ENCODE measurements at places on chromosomes 12 and 14.
A peak's percentile ranks its signal among the peaks of the same experiment; 100 is the strongest.

DNA sequence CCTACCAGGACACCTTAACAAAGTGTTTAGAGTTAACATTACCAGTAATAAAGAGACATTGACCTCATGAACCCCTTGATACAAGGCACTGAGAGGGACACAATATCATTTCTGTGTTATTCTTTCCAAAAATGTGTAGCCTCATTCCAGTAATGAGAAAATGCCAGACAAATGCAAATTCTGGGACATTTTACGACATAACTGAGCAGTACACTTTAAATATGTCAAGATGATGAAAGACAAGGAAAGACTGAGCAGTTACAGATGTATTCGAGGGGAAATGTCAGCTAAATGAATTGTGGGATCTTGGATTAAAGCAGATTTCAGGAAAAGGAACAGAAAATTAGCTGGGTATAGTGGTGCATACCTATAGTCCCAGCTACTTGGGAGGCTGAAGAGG lies 255.6 kb downstream of the ERC1 start:
- DNase-seq: no peak

DNA sequence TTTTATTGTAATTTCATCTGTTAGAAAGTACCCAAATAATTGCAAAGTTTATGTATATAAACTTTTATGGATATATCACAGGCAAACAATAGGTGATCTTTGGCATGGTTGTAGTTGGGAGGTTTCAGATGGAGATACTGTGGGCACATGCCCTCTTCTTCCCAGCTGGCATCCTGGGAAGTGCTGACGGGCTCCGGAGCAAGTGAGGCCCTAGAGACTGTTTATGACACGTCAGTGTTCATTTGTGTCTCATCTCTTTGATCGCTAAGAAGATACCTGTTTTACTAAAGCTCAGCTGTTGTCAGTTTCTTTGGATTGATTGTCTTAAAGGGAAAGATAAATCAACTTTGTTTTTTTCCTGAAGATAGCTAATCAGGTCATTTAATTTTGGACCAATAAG lies 287.6 kb downstream of the FBXL14 start:
- DNase-seq: no peak

DNA sequence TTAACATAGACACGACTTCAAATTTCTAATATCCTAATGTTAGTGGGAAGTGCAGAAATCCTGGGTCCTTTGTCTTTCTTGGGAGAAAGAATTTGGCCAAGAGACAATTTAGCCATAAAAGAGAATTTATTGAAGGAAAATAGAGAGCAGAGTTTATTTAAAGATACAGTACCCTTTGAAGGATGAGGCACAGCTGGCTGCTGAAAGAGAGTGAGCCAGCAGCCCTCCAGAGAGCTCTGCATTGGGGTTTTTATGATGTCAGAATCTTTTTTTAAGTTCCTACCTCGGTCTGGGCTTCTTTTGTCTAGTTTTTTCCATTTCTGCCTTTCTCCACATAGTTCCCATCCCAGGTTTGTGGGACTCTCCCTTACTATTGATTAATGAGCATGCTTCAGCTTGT lies 37.5 kb downstream of the CCER1 start:
- DNase-seq: no peak

GRCh38 chr14:75751296-75751695 lies 90.2 kb downstream of the TTLL5 start:
- no peak for DNase-seq

GRCh38 chr12:70695361-70696023 lies 58.3 kb upstream of the PTPRB start:
- no peak for DNase-seq

GRCh38 chr12:79174626-79175025 lies 310.1 kb downstream of the SYT1 start:
- peak; percentile 4 for DNase-seq

DNA sequence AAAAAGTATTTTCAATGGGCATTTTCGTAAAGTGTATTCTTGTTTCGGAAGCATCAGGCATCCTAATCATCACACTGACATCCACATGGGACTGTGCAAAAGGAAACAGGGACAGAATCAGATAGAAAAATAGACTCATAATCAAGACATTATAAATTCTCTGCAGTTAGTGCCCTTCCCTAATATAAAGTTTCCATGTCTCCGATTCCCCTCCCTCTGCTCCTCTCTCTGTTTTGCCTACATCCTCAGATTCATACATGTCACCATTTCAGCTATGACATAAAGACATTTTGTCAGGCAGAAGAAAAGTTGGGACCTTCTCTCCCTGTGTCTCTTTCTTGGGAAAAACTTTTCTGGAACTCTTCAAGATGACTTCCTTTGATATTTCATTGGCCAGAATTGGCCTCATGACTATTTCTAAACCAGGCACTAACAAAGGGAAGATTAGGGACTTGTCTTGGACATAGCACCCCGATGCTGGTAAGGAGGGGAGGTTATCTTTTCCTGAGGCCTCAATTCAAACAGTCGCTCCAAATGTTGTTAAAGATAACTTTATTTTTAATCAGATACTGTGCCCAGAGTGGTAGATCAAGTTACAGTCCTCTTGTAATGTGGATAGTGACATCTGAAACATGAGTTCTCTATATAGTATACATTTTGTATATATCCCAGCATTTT lies 212.1 kb upstream of the BTG1 start:
- DNase-seq: no peak

DNA sequence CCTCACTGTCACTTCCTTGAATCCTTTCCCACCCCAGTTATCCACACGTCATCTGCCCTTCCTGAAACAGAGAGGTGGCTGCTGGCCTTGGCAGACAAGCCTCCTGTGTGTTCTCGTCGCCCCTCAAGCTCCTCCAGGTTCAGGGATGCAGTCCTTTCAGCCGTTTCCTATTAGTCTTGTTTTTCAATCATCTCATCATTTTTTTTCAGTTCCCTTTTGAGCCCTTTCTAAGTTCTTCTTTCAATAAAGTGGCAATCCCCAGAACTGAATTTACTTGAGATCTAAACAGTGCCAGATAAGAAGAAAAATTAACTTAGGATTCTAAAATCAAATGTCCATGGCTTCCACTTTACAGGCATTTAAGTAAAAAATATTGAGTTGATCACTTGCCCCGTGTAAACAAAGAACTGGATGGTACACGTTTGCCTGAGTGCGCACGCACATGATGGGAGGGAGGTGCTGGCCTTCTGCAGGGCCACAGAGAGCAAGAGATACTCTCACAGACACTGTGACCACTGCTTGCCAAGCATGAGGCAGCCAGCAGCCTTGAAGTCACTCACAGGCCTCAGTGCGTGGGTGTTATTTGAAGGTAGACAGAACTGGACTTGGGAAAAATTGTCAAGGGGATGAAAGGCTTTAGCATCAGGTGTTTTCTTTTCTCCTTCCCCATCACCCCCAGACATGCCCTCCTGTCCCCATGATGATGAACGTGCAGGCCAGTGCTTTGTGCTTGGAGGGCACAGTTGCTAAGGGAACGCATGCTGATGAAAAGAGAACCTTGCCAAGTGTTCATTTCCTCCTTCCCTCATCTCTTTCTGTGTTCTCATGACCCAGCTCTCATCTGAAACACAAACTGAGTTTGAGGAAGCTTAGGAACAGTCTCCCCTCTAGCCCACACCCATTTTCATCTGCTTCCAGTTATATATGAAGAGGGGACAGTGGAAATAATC lies 408.3 kb downstream of the EGLN3 start:
- DNase-seq: no peak

DNA sequence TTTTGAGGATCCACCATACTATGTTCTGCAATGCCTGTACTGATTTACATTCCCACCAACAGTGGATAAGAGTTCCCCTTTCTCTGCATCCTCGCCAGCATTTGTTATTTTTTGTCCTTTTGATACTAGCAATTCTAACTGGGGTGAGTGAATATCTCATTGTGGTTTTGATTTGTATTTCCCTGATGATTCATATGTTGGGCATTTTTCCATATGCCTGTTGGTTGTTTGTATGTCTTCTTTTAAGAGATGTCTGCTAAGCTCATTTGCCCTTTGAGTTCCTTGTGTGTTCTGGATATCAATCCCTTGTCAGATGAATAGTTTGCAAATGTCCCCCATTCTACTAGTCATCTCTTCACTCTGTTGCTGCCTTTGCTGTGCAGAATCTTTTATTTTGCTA lies 49.0 kb upstream of the MSRB3 start:
- no peak for DNase-seq

DNA sequence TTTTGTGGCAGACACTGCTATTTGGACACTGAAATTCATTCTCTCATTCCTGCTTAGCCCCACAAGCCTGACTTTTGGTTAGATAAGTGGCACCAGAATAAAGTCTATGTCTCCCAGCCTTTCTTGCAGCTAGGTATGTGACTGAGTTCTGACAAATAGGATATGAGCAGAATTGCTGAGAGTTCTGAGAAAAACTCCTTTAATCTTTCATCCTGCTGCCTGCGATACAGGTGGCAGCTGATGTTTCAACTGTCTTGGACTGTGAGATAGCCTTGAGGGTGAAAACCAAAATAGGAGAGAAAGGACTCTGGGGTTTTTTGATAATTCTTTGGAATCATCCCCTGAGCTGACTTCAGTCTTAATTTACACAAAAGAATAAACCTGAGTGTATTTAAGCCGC lies 55.8 kb downstream of the MBIP start:
- DNase-seq: no peak

GRCh38 chr14:30803185-30803584 lies 71.2 kb upstream of the COCH start:
- no peak for DNase-seq

GRCh38 chr14:31113794-31114193 lies 87.6 kb upstream of the STRN3 start:
- DNase-seq: no peak

- DNase-seq: no peak
These were observed 22.4 kb upstream of the EIF2B2 start for GRCh38 chr14:74980398-74980730.

- no peak for DNase-seq
These were observed 54.2 kb downstream of the ITPK1 start for GRCh38 chr14:93061380-93062012.

- no peak for DNase-seq
These were observed 261.5 kb downstream of the PCNX1 start for GRCh38 chr14:71168564-71169427.

DNA sequence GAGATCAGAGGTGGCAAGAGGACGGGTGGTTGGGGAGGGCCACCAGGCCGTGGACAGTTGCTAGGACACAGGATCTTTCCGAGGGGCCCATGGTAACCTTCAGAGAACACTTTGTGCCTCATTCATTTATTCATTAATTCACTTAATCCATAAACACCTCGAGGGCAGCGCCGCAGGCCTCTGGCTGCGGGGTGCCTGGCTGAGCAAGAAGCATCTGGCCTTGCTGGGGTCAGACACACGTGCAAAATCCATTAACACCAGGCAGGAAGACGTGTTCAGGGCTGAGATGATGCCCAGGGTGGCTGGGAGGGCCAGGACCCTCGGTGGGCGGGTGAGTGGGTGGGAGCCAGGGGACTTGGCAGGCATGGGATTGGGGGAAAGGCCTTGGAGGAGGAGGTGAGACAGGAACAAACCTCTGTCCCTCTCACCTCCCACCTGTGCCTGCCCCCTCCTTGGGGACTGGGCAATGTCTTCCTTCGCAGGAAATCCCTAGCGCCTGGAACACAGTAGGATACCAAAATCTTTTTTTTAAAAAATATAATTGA lies 6.6 kb upstream of the DLK1 start:
- DNase-seq: no peak

GRCh38 chr12:101727098-101727497 lies 12.2 kb downstream of the SYCP3 start:
- DNase-seq: no peak

- no peak for DNase-seq
These were observed 74.9 kb downstream of the DIO2 start for GRCh38 chr14:80136358-80136757.

GRCh38 chr12:26031827-26032226 lies 73.3 kb downstream of the RASSF8 start:
- no peak for DNase-seq

GRCh38 chr12:99915251-99916082 lies 69.3 kb downstream of the ANKS1B start:
- DNase-seq: peak; percentile 45

DNA sequence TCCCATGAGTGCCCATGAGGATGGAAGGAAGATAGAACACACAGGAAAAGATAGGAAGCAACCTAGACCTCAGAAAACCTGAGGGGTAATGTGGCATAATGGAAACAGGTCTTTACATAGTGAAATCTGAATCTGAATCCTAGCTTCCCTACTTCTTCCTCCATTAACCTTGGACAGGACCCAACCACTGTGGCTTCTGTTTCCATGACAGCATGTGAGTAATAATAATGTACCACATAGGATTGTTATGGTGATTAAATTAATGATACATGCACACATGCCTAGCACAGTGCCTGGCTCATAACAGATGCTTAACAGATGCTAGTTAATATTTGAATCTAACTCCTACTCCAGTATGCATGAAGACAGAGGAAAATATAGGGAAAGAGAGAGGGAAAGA lies 11.2 kb downstream of the TTC9 start:
- no peak for DNase-seq

GRCh38 chr14:77242752-77243151 lies 28.3 kb downstream of the NGB start:
- DNase-seq: no peak

GRCh38 chr12:109888179-109889020 lies 8.1 kb upstream of the GLTP start:
- DNase-seq: peak; percentile 79

DNA sequence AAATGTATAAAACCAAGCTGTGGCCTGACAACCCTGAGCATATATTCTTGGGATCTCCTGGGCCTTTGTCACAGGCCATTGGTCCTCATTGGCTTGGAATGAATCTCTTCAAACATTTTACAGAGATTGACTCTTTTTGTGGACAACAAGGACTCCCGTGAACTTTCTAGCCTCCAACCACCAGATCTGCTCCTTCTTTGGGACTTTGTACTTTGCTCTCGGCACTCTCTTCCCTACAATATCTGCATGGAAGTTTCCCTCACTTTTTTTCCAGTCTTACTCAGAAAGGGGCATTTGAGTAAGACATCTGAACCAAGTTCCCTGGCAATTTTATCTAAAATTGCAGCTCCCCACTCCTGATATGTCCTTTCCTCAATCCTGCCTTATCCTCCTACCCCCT lies 158.8 kb downstream of the PHLDA1 start:
- no peak for DNase-seq

DNA sequence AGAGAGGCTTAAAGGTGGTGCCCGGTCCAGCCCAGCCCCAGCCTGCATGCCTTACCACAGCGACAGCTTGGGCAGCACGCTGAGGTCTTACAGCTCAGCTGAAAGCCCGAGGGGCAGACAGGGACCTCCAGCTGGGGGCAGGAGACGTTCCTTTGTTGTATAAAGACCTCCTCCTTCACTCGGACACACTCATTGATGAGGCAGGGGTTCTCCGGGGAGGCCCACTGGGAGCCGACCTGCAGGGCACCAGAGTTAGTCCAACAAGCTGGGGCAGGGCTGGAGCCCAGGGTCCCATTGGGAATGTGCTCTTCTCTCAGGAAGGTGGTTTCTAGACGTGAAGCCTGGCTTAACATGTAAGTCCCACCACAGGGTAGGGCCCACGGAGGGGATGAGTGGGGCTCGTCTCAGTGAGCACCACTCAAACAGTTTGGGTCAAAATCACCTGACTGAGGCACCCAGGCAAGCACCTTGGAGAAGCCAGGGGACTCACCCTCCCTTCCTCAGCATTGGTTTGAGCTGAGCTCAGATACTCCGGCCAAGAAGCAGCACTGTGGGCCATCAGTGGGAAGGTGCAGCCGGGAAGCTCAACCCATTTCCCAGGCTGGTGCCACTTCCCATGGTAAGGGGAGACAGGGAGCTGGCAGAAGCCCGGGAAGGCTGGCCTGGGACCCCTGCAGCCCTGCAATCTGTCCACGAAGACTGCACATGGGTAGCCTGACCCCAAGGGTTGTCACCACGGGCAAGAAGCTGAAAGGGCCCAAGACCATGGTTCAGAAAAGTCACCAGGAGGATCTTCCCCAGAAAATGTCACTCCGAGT lies 24.3 kb upstream of the ANO2 start:
- DNase-seq: no peak
